Anterior cingulate cortex (tissue), 58 donors: ENCODE measurements at places on chromosomes 1 and 21.

GRCh38 chr1:26961826-26962225 lies 1.6 kb upstream of the KDF1 start:
- no peak for DNase-seq

GRCh38 chr1:167227934-167228378 lies 7.3 kb downstream of the POU2F1 start:
- DNase-seq = no peak

DNA sequence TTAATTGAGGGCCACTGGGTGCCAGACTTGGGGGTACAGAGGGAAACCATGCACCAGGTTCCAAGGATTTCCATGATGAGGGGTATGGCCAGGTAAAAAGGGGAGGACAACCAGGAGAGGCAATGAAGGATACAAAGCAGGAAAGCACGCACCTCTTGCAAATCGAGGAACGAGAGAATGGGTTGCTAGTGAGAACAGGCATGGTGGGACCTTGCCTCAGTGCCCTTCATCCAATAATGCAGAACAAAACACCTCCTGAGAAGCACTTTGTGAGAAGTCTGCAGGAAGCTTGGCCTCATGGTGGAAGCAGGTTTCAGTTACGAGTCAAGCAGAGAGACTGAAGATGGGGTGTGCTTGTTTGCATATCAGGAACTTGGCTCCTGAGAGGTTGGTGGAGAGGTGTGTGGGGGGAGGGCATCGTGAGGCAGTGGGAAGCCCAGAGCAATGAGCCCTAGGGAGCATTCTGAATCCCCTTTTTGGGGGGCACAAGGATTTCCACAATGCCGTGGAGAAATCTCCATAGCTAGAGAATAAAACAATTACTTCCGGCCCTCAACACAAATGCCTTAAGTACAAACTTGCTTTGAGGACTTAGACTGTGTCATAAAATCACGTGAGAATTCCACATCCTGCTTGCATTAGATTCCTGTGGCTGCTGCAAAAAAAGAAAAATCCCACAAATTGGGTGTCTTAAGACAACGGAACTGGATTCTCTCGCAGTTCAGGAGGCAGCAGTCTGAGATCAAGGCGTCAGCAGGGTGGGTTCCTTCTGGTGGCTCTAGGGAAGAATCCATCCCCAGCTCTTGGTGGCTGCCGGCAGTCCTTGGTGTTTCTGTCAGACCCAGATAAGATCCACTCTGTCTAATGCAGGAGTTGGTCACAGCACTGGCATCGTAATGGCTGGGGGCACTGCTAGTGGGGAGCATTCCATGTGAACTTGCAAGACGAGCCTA lies 54.9 kb upstream of the BACE2 start:
- no peak for DNase-seq

DNA sequence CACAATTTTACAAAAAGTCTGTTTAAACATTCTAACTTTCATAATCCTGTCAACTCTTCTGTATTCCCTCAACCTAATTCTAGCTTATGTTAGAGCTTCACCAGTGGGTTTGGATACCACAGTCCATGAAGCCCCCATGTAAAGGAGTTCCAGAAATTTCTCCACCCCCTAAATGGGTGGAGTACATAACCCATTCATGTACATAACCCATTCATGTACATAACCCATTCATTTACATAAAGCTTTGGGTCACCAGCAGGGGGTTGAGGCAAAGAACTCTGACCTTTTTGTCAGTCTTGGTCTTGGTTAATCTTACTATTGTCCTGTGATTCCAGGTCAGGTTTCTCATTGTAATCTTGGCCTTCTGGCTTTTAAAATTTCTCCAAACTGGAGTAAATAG lies 61.6 kb downstream of the SMYD2 start:
- DNase-seq = no peak

DNA sequence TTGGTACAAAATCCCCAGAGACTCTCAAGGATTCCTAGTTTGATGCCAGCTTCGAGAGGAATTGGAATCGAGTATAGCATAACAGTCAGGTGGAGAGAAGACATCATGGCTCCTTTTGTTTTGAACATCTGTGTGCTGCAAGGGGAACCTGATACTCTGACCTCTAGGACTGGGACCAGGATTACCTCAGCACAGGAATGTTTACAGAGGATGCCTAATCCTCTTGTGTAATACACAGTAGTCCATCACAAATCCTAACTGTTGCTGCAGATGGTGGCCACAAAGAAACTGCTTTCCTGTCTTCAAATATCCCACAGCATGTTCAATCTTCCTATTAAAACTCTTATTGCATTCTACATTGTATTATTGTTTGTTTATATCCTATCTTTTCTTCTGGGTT lies 111.8 kb upstream of the PRMT6 start:
- no peak for DNase-seq

GRCh38 chr1:158145173-158145719 lies 35.4 kb upstream of the CD1D start:
- DNase-seq = no peak

DNA sequence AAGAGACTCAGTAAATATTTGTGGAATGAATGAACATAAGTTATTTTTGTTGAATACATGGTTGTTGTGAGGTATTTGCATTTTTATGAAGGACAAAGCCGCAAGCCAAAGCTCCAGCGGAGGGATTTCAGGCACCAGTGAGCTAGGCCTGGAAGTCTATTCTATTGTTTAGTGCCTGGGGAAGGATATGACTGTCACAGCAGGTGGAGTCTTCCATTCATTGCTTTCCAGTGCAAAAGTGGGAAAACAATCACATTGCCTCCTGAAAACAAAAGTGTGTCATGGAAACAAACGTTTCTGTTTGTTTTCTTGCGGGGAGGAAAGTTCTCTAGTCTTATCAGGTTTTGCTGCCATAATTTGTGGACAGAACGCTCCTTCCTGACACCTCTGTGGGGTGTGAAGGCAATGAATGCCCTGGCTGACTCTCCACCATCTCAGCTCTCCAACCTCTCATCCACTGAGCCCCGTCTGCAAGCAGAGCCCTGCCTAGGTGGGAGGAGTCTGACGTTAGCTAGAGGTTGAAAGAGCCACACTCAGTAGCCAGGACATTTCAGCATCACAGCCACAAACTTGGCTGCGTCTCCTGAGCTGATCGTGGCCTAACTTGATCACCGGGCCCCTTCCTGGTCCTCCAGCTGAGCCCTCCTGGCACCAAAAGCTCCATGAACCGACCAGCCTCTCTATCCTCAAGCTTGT lies 739.1 kb downstream of the MATN1 start:
- no peak for DNase-seq

GRCh38 chr21:45482899-45483821 lies 59.1 kb downstream of the SLC19A1 start:
- no peak for DNase-seq

- no peak for DNase-seq
These were observed 28.4 kb upstream of the ETV3 start for GRCh38 chr1:157166590-157166989.

GRCh38 chr1:244052016-244052727 lies 1.1 kb downstream of the ZBTB18 start:
- DNase-seq = no peak

DNA sequence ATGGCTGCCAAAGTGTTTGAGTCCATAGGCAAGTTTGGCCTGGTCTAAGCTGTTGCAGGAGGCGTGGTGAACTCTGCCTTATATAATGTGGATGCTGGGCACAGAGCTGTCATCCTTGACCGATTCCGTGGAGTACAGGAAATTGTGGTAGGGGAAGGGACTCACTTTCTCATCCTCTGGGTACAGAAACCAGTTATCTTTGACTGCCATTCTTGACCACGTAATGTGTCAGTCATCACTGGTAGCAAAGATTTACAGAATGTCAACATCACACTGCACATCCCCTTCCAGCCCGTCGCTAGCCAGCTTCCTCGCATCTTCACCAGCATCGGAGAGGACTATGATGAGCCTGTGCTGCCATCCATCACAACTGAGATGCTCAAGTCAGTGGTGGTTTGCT lies 215.8 kb upstream of the JUN start:
- DNase-seq = no peak

DNA sequence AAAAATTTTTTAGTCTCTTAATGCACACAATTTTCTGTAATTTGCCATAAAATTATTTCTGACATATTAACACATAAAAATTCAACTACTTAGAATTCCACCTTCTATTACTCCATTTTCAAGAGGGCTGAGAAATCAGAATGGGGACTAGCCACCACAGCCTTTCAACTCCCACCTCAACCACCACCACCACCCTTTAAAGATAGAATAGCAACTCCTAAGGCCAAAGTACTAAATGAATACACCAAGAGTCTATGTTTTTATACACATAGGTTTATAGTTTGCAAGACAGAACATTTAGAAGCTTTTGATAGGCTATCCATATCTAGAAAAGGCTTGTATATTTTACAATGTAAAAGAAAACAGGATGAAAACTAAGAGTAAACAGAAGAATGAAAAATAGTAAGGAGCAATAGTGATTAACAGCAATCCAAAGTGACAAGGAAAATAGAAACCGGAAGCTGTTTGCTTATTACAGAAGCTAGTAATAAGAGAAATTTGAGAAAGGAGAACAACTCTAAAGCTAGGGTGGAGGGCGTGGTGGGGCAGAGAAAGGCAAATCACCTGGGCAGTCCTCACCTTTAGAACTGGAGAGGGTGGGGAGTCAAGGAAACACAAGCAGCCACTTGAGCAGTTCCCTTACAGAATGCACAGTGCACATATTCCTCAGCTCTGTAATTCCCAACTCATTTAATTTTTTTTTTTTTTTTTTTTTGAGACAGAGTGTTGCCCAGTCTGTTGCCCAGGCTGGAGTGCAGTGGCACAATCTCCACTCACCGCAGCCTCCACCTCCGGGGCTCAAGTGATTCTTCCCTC lies 27.7 kb downstream of the EPS15 start:
- DNase-seq = no peak

GRCh38 chr1:201791051-201791778 lies 37.7 kb upstream of the IPO9 start:
- DNase-seq = peak; percentile 35

DNA sequence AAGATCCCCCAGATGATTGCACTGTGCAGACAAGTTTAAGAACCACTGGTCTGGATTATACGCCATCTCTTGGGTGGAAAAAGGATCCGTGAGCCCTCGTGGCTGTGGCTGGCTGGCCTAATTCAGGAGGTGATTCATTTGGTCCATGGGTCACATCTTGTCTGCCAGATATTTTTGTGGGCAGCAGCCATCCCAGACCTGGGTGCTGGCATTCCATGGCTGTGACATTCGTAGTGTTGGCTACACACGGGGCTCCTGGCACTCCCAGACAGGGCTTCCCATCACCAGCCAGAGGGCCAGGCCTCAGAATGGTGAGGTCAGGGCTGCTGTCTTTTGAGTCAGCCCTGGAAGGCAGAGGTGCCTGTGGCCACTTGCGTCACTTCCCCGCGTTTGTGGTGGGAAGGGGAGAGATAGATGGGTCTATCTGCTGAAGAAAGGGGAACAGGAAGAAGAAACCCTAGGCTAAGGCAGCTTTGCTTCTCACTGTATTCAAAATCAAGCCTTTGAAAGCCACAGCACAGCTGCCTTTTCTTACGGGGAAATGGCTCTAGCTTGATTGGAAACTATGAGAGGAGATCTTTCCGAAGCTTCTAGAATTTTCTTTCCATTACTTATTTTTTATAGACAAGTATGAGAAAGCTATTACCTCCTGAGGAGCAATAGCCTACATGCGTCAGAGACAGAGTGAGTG lies 32.4 kb downstream of the EIF2D start:
- peak; percentile 56 for DNase-seq

DNA sequence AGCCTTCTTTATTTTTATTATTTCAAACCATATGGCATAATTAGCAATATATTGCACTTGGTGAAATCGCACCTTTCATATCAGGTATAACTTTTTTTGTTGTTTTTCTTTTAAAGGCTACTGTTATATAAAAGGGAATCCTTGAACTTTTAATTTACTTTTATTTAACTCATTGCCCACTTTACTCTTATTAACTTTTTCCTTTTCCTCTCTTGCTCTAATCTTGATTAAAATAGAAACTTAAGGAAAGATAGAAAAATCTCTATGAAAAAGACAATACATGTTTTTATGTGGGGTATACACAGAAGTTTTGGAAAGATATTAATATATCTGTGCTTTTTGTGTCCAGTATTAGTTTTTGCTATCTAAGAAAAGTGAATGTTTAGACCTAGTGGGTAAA lies 805.8 kb downstream of the USP25 start:
- DNase-seq = no peak

- no peak for DNase-seq
These were observed 61.8 kb downstream of the RUNX3 start for GRCh38 chr1:24868016-24868875.

GRCh38 chr1:9139930-9140329 lies 11.0 kb upstream of the GPR157 start:
- no peak for DNase-seq

DNA sequence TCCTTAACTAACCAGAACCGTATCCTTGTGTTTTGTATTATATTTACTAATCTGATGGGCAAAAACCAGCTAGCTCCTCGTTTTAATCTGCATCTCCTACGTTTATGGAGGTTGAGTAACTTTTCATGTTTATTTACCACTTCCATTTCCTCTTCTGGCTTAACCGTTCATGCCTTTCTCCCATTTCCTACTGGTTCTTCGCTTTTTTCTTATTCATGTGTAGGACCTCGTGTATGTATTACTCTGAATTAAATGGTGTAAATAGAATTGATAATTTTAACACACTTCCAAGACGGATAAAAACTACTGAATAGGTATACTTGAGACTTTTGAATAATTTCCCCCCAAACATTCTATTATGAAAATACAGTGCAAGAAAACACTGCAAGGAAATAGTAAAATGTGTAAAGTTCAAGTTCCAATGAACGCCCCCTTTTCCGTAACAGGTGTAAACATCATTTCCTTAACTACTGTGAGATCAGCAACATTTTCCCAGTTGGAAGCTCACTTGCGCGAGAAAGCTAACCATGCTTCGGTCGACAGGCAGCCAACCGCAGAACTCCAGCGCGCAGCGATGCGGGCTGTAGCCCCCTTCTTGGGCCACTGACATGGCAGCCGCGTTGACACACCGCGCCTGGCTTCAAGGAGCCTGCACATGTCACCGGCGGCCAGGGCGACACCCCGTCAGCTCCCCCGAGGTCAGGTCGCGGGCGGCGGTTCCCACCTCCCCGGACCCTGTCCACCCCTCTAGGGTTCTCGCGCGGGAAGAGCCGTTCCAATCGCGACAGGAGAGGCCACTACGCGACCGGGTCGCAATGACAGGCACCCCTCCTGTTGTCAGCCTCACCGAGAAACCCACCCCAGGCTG lies 816 bp downstream of the EDEM3 start:
- DNase-seq = no peak

- peak; percentile 57 for DNase-seq
These were observed at the start of gene GLIS1 for GRCh38 chr1:53739109-53739681. Gene GLIS1, minus strand, starts transcription at chr1:53739164. Its CDS starts 1,100 bp downstream, at chr1:53738064.
